ENCODE measurements at places on chromosomes 7 and 10. TPM values are rescaled to one million over a fixed set of nuclear protein-coding genes. Genes with fewer than 3 reads are reported as not detected.

The LRRC18 gene
- not detected for total RNA-seq

The TMEM176A gene
- 49.6 TPM for total RNA-seq

The SLC39A12 gene
- total RNA-seq, result not detected

The COX15 gene
- 47.6 TPM for total RNA-seq

The TFR2 gene
- 9.7 TPM for total RNA-seq

The C1GALT1 gene
- total RNA-seq, result 52.2 TPM

The ZNF467 gene
- 1.7 TPM for total RNA-seq

The SMARCD3 gene
- 27.8 TPM for total RNA-seq

Data from Caco-2 (cell line).